ENCODE measurements at places on chromosomes 12 and 14.

DNA sequence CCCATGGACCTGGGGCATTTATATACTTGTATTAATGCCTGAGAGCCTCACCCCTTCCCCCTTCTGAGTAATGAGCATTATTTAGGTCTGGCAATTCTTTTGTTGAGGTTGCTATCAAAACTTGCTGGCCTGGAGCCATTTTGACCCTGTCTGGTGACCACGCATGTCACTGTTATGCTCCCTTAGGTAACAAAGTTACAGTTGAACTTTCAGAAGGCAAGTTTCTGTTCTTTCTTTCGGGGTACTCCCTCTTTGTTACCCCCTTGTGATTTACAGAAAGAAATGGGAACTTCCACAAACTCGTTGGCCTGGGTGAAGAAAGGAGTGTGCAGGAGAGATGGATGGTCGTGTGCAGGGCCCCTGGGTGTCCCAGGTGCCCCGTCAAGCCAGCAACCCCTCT lies 305.4 kb downstream of the DPF3 start:
- DNase-seq = no peak

DNA sequence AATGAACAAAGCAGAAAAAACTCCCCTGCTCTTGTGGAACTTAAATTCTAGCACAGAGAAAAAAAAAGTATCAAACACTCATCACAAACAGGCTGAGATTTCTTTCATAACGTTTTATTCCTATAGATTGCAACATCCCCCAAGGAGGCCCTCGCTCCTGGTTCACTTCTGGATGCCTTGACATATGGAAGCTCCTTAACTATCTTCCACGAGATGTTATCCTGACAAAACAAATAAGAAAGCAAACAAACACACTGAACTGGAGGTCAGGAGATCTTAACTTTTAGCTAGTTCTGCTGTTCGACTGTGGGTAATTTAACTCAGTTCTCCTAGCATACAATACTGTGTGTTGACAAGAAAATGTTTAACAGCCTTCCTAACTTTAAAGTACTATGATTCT lies 104.8 kb downstream of the ETV6 start:
- DNase-seq = no peak

DNA sequence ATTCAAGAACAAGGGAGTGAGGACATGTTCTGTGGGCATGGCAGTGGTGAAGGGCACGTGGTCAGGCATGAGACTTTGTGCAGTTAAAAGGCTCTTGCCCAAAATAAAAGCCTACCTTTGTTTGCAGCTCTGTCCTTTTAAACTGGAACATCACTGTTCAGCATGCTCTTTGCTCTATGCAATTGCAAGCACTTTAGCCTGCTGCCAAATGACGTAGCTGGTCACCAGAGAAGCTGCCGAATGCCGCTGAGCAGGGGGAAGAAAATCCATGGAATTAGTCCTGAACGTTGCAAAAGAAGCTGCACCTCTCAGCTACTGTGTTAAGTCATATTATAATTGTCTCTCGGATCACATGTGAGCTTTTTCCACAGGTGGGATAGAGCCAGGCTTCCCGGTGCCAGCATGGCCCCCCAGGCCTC lies 176.3 kb upstream of the DIO2 start:
- DNase-seq = no peak

DNA sequence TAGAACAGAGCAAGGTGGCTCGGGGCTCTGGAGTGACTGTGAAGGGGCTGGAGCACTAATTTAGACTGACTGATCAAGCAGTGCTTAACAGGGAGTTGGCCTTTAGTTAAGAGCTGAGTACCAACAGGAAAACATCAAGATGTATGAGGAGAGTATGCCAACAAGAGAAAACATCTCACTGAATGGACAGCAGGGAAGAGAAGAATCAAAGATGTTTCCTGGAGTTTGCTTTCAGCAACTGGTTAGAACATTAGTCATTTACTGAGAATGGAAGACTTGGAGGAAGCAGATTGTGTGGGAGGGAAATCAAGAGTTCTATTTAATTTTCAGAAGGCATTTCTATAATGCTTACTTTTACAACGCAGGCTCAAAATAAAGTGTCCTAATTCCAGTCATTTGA lies 259.3 kb downstream of the ADAMTS20 start:
- no peak for DNase-seq

DNA sequence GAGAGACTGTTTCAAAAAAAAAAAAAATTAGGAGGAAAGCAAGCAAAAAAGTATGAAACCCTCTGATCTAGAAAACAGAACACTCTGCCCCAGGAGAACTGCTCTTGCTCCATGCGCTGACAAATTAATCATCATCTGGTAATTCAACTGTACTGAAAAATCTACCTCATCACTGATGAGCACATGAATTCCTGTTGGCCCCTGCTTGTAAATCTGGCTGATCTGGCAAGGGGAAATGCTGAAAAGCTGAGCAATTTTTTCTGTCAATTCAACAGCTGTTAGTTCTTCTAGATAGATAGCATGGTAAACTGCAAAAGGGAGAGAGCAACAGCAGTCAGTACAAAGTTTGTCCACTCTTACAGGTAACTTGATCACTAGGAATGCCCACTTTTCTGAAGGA lies 15.2 kb upstream of the CSRNP2 start:
- no peak for DNase-seq

DNA sequence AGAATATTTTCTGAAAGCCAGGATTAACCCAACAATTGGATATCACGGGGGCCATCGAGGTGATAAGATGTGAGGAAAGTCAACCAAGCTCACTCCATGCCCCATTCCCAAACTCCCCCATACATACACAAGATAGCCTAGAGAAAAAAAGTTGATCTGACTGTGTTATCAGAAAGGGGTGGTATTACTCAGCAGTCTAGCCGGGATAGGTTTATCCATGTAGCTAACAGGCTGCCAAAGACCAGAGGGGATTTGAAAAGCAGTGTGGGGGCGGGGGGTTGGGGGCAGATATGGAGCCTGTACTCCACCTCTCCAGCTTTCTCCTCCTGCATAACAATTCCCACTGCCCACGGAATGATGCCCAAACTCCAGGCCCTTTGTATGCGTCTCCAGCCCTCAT lies 13.2 kb upstream of the MAP1LC3B2 start:
- no peak for DNase-seq

- DNase-seq = no peak
These were observed 78.8 kb upstream of the PDE3A start for GRCh38 chr12:20289520-20289919.

- no peak for DNase-seq
These were observed 20.0 kb upstream of the KITLG start for GRCh38 chr12:88600272-88600671.

GRCh38 chr12:112252184-112252583 lies 126.8 kb downstream of the TRAFD1 start:
- DNase-seq = no peak

DNA sequence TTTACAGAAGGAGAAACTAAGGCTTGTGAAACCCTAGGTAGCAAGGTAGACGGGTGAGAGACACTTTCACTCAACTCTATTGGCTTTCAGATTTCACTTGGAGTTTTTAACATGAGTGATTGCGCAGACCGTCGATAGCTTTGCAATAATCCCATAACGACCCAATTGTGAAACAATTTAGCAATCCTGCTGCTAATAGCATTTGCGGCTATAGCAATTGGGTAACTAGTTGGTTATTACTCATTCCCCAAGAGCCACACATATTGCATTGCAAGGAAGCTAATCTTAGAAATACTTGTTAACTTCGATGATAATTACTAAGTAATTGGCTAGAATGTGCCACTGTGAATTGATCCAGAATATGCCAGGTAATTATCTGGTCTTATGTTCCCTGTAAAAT lies 159.9 kb upstream of the NOS1 start:
- DNase-seq = no peak

GRCh38 chr12:11875414-11875935 lies 195.3 kb upstream of the BCL2L14 start:
- DNase-seq = peak; percentile 44

- peak; percentile 74 for DNase-seq
These were observed 17.5 kb downstream of the NIN start for GRCh38 chr14:50813544-50813863.

DNA sequence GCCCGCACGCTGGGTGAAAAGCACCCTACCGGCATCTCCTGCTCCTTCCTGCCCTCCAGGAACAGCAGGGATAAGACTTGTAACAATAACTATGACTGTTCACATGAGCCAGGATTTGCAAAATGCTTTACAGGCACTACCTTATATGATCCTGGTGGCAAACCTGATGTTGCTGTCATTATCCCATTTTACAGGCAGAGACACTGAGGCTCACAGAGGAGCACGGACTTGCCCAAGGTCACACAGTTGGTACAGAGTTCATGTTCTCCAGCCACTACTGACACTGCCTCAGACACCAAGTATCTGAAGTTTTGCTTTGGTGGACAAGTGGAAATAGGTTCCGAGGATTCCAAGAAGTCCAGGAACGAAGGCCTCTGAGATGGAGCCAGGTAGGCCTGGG lies 22.6 kb downstream of the GLTP start:
- DNase-seq = no peak

- no peak for DNase-seq
These were observed 89.8 kb downstream of the FAR2 start for GRCh38 chr12:29238822-29239291.

DNA sequence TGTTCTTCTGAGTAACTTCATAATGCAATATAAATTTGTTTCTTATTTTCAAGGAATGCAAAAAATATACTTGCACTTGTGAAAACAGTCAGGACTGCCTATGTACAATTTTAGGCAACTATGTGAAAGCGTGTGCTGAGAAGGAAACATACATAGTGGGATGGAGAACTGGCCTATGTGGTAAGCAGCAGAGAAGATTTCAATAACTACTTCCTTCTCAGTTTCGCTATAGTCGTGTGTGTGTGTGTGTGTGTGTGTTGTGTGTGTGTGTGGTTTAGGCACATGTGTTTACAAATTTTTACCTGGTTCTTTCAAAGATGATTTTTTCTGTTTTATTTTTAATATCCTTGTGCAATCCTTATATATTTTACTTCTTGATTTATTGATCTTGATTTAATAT lies 211.8 kb downstream of the LRRK2 start:
- no peak for DNase-seq

DNA sequence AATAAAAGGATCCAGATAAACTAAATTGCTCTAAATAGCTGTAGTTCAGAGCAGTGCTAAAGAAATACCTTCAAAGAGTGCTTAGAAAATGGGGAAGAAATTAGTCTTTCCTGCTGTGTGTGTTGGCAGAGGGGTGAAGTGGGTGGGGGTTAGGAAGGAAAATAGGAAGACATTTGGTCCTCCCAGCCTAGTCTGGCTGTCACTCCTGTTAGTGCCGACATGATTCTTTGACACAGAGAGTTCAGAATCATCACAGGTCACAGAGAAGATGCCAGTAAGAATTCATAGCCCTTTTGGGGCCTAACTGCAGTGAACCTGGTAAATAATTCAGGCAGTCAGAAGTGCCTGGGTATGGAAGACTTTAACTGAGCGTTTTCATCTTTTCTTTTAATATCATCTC lies 74.8 kb downstream of the FLRT2 start:
- DNase-seq = no peak

DNA sequence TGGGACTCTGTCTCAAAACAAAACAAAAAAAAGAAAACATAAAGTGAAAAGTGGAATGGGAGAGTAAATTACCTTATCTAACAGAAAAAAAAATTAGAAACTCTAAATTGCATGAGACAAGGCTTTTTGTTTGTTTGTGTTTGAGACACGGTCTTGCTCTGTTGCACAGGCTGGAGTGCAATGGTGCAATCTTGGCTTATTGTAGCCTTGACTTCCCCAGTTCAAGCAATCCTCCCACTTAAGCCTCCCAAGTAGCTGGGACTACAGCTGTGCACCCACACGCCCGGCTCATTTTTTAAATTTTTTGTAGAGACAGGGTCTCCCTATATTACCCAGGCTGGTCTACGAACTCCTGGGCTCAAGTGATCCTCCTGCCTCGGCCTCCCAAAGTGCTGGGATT lies 17.9 kb upstream of the FBXO34 start:
- DNase-seq = no peak

DNA sequence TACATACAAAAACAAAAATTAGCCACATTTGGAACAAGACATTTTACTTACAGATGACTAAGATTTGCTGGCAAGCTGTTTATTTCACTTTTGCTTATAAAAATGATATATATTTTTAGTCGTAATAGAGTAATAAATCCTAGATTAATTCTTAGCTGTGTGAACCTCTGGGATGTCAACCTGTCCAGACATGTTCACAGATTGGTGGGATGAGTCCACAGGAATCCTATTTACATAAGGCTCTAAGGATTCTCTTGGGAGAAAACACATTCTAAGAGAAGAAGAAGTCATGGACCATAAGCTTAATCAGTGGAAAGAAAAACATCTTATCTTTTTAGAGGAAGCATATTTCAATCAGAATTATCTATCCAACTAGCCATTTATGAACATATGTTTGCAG lies 797.4 kb downstream of the C12orf50 start:
- DNase-seq = no peak

- no peak for DNase-seq
These were observed 393 bp downstream of the ORMDL2 start for GRCh38 chr12:55818140-55818728.

DNA sequence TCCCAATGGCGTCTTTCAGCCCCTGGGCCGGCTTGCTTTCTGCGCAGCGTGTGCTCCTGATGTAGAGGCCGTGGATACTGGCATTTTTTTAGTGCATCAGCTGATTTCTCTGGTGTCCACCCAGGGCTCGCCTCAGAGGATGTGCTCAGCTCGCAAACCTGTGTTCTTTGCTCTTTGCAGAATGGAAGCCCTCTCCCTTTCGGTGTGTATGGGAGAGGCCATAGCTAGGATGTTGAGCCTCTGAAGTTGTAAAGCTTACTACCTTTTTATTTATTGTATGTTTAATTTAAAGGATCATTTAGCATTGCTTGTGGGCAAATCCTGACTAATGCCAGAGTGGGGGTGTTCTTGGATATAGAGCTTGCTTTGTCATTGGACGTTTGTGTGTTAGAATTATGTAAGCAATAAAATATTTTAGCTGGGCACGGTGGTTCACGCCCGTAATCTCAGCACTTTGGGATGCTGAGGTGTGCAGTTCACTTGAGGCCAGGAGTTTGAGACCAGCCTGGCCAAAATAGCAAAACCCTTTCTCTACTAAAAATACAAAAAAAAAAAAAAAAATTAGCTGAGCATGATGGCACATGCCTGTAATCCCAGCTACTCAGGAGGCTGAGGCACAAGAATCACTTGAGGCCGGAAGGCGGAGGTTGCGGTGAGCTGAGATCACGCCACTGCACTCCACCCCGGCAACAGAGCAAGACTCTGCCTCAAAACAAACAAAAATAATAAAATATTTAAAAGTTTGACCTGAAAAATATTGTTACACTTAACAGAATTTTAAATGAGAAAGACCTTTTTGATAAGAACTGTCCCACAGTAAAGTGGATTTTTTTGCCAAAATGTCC lies 52.6 kb upstream of the MMP17 start:
- no peak for DNase-seq

GRCh38 chr12:3437986-3438385 lies 53.0 kb upstream of the PRMT8 start:
- DNase-seq = no peak

GRCh38 chr12:89395712-89396111 lies 43.4 kb upstream of the DUSP6 start:
- DNase-seq = no peak

All from KBM-7 (cell line).